Cardiac septum (tissue), 1 donor: ENCODE measurements at places on chromosomes 11 and 22. TPM values are rescaled to one million over a fixed set of nuclear protein-coding genes. Genes with fewer than 3 reads are reported as not detected.

The ROBO4 gene
- total RNA-seq, result 15.9 TPM

The TEX54 gene
- not detected for total RNA-seq

The GSTT2 gene
- 0.43 TPM for total RNA-seq

The ELFN2 gene
- total RNA-seq, result 0.03 TPM

The E2F8 gene
- 4.5 TPM for total RNA-seq
